ENCODE measurements at places on chromosomes 3 and 15.

GRCh38 chr15:71975816-71976150 lies 142.2 kb downstream of the MYO9A start:
- H3K4me3 ChIP-seq: peak overlapping the region; percentile 34
- H3K27me3 ChIP-seq: no peaks in the 10 kb centered on the region
- H3K36me3 ChIP-seq: no peaks in the 10 kb centered on the region
- DNase-seq: no peak

DNA sequence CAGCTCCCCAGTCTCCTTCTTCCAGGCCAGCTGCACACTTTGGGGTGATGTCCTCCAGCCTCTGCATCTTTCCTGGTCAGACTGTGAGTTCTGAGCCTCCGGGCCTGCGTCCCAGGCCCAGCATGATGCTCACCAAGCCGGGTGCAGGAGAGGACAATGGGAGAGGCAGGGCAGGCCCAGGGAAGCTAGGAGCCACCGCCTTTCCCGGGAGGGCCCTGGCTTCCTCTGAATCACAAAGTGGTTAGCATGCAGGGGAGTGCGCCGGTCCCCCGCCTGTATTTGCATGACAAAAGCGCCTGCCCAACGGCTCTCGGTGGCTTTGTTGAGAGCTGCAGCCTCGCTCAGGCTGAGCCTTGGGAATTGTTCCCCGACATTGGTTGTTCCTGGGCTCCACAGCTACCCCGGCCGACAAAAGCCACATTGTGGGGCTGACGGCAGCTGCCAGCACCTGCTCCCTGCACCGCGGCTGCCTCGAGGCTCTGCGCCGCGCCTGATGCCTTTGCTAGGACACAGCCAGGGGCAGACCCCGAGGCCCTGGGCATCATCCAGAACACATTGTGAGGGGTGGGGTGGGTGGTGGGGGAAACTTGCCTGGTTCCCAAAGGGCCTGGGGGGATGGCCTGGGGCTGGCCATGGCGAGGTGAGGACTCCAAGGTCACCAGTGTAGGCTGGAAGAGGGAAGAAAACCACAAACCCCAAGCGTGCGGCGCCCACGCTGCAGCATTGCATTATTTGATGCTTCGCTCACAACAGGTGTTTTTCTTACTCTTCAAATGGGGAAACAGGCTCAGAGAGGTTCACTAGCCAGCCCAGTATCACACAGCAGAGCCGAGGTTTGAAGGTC lies 20.0 kb upstream of the KLF13 start:
- no peak overlapping the region for H3K4me3 ChIP-seq
- H3K36me3 ChIP-seq: no peaks in the 10 kb centered on the region
- no peak overlapping the region for H3K27ac ChIP-seq
- H3K4me1 ChIP-seq: no peaks in the 10 kb centered on the region
- DNase-seq: no peak

DNA sequence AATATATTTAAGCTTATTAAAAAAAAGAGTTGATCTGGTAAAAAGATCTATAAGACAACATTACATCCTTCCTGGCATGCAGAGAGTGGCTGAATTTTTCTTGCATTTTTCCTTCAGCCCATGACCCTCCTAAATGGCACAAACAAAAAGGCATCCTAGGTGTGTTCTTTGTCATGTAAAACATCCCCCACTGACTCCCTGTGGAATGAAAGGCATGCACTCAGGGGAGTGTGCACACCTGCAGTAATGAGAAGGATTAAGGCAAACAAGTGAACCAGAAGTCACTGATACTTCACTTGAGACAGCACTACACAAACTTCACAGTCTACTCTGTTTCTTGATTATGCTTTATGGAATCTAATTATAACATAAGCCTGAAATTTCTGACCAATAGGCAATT lies 195.0 kb downstream of the RBMS3 start:
- no peak overlapping the region for H3K4me3 ChIP-seq
- no peak for DNase-seq
- H3K27ac ChIP-seq: no peak overlapping the region
- no peaks in the 10 kb centered on the region for H3K36me3 ChIP-seq

GRCh38 chr15:60394689-60395097 lies 3.1 kb downstream of the ANXA2 start:
- peaks cover 49% of the 10 kb centered on the region for H3K4me1 ChIP-seq
- H3K27me3 ChIP-seq: no peaks in the 10 kb centered on the region
- peak overlapping the region; percentile 91 for H3K4me3 ChIP-seq
- H3K27ac ChIP-seq: peak overlapping the region; percentile 99
- H3K36me3 ChIP-seq: no peaks in the 10 kb centered on the region

- H3K27ac ChIP-seq: no peak overlapping the region
- no peaks in the 10 kb centered on the region for H3K4me1 ChIP-seq
- DNase-seq: no peak
- H3K36me3 ChIP-seq: no peaks in the 10 kb centered on the region
- no peaks in the 10 kb centered on the region for H3K27me3 ChIP-seq
Measured at GRCh38 chr3:31226346-31226745, 306.4 kb upstream of the STT3B start.

Data from breast epithelium (tissue), 4 donors.